ENCODE measurements at places on chromosomes 1 and 21.

DNA sequence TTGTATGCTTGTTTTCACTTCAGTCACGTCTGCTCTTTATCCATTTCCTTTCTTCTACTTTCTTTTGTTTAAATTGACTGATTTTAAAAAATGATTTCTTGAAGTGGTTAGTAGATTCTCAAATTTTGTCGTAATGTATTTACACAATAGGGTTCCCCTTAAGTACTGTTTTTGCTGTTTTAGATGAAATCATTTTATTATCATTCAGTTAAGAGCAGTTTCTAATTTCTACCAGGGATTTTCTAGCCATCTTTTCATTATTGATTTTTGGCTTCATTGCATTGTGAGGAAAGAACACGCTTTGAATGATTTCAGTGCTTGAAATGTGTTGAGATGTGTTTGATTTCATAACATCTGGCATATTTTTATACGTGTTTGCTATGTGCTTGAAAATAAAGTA lies 27.0 kb downstream of the ST6GALNAC3 start:
- DNase-seq, result no peak

GRCh38 chr1:238409932-238410331 lies 519.2 kb upstream of the ZP4 start:
- no peak for DNase-seq

GRCh38 chr1:210657806-210658205 lies 329.1 kb downstream of the HHAT start:
- DNase-seq, result peak; percentile 92

GRCh38 chr1:119048624-119049404 lies 60.7 kb upstream of the TBX15 start:
- no peak for DNase-seq

DNA sequence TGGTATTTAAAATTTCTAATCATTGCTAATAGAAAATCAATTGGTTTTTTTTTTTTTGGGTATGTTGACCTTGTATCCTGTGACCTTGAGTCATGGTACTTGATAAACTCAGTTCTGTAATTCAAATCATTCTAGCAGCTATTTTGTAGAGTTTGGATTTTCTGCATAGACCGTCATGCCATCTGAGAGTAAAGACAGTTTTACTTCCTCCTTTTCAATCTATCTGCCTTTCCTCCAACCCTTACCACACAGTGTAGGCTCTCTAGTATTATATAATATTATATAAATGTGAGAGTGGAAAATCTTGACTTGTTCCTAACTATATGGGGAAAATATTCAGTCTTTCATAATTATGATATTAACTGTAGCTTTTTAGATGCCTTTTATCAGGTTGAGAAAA lies 7.0 kb downstream of the TDRD5 start:
- DNase-seq, result no peak

DNA sequence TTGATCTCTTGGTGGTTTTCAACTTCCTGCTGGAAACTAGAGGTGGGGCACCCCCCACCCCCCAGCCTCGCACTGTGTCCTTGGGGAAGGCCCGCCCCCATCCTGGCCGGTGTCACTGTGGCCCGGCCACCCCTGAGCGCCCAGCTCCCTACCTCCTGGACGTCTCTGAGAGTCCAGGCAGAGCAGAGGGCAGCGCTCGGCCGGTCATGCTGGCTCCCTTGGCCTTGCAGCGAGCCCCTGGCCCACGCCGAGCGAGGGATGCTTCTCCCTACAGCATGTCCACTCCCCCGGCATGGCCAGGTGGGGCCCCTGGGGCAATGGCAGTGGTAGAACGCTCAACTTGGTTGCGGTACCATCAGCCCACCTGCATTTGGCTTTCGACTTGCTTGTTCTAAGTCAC lies 28.7 kb upstream of the TRAPPC10 start:
- no peak for DNase-seq

DNA sequence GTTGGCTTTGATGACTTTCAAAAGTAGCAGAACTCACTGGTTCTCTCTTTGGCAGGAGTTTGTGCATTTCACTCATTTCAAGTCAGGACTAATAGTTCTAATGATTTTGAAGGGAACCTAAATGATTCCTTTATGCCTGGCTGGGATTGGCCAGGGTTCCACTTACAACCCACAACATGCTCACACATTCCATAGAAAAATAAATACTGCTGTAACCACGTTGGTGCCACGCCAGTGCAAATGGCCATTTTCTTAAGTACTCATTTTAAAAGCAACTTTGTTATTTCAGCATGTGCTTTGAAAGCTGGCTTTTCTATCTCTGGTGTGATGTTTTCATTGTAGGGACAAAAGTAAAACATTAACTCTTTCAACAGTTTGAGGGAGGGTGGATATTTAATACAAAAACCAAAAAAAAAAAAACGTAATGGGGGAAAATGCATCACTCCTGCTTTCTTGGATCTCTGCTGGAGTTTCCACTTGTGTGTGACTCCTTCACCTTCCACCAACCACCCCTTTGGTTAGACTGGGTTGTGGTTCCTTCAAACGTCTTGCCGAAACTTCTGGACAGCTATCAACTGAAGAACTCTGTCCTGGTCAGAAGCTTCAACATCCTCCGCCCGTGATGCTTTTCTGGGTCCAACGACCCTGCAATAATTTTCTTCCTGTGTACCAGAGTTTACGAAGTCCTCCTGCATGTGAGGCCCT lies 300.4 kb upstream of the RUNX1 start:
- no peak for DNase-seq

DNA sequence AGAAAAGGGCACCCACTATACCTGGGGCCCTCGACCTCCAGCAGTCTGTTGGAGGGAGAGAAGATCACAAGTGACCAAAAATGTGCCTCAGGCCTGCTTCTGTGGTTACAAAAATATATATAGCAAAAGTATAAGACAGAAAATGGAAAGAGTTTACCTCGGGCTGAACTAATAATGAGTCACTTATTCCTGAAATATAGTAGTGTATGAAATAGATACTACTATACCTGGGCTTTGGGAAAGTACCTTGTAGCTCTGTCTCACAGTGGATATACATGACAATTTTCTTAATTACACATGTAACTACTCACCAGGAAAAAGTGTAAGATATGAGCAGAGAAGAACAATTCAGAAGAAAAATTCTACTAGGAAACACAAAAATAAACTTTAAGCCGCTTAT lies 7.3 kb upstream of the APCS start:
- DNase-seq, result no peak

- DNase-seq, result no peak
Measured at GRCh38 chr1:101496109-101496508, 259.3 kb downstream of the S1PR1 start.

GRCh38 chr1:163670989-163671757 lies 349.4 kb downstream of the NUF2 start:
- DNase-seq, result no peak

GRCh38 chr1:246482805-246483568 lies 24.1 kb downstream of the SMYD3 start:
- DNase-seq, result peak; percentile 3

DNA sequence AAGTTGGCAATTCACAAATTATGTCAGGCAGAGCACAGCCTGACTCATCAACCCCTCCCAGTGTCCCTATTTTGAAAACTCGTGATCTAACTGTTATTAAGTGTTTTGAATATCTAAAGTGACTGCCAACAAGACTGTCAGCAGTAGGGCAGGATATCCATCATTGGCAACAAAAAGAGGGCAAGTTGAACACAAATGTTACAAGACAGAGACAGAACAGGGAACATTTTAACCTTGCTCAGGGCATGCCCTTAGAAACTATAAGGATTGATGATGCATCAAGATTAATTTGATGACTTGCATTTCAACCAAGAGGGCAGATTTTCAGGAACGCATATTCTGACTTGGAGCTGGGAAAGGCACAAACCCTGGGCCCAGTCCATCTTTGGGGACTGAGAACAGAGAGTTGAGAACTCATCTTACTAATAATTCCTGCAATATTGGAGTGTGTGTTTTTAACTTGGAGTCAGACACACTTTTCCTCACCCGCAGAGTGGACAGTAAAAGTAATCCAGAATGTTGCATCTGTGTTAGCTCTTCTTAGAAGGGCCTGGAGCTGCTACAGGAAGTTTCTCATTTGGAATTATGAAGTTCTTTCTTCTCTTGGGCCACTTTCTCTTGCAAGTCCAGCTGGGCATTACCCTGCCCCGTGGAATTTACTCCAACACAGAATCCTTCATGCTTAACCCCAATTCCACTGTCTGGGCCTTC lies 317.2 kb downstream of the LTN1 start:
- peak; percentile 15 for DNase-seq

- no peak for DNase-seq
Measured at GRCh38 chr1:48200166-48200900, 22.2 kb upstream of the SLC5A9 start.

GRCh38 chr1:21149855-21150432 lies 26.8 kb downstream of the EIF4G3 start:
- DNase-seq, result peak; percentile 77

- peak; percentile 94 for DNase-seq
Measured at GRCh38 chr1:32939655-32940371, 24.8 kb downstream of the RNF19B start.

- DNase-seq, result no peak
Measured at GRCh38 chr1:229970714-229971113, 96.3 kb upstream of the GALNT2 start.

DNA sequence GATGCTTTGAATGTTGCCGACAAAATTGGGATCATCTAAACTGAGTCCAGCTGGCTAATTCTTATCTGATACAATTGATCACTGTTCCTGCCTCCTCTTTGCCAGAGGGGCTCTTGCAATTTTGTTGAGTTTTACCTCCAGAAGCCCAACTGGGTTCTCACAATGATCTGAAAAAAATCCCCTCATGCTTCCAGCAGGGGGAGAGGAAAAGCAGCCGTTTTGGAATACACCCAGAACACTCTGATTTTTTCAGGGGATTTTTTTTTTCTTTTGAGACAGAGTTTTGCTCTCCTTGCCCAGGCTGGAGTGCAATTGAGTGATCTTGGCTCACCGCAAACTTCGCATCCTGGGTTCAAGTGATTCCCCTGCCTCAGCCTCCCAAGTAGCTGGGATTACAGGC lies 13.9 kb upstream of the RERE start:
- no peak for DNase-seq

GRCh38 chr1:153515504-153516394 lies 20.0 kb downstream of the S100A6 start:
- no peak for DNase-seq

DNA sequence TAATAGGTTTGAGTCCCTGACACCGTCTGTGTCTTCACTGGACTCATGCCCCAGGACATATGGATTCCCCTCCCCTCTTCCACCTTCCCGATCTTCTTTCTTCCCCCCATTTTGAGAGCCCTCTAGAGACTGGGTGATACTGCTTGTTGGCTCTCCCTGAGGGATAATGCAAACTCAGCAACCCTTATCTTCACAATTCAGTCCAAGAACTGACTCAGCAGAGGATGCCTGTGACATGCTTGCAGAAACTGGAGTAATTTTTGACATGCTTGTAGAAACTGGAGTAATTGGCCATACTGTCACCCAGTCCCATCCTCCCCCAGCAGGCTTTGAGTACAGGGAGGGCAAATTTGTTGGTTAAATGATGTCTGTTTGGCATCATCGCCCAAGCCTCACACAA lies 127.6 kb upstream of the CTTNBP2NL start:
- no peak for DNase-seq

DNA sequence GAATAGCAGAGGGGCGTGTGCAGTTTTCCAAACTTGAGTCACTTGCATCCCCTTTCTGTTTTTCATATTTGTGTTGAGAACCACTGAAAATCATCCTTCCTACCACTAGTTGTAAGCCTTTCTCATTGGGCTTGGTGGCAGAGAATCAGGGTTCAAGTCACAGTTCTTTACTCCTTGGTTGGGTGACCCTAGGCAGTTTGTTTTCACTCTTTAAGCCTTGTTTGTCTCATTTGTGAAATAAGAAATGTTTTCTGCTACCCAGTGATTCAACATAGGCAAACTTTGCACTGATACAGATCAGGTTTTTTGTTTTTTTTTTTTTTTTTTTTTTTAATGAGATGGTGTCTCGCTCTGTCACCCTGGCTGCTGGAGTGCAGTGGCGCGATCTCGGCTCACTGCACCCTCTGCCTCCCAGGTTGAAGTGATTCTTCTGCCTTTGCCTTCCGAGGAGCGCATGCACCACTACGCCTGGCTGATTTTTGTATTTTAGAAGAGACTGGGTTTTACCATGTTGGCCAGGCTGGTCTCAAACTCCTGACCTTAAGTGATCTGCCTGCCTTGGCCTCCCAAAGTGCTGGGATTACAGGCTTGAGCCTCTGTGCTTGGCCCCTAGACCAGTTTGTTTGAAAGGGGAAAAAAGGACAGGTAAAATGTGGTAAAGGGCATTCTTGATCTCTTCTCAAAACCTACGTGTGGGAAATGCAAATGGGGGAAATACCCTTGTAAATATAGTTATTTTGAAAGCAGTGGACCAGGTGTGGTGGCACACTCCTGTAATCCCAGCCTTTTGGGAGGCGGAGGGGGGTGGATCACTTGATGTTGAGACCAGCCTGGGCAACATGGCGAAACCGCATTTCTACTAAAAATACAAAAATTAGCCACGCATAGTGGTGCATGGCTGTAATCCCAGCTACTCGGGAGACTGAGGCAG lies 3.2 kb downstream of the CLIC4 start:
- DNase-seq, result no peak

GRCh38 chr1:201112926-201113325 lies 700 bp upstream of the CACNA1S start:
- DNase-seq, result no peak

DNA sequence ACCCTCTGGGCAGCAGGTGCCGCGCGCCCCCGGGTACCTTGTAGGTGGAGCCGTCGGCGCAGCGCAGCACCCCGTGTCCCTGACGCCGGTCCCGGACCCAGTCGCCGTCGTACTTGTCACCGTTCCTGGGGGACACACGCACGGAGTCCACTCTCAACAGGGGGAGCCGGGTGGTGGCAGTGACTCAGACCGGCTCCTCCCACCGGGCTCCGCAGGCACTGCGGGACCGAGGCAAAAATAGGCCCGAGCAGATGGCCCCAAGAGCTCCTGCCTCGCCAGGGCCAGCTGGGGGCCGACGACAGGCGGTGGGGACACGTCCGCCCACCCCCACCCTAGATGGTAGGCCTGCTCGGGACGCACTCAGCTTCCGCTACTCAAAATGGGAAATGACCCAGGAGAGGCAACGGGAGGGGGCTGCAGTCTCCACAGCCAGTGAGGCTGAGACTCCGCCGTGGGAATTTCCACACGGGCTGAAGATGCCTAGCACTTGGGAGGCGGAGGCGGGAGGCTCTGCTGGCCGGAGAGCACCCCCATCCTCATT lies 6.3 kb downstream of the MORN1 start:
- DNase-seq, result no peak

- DNase-seq, result peak; percentile 64
Measured at GRCh38 chr1:23177438-23178380, 9.1 kb upstream of the LUZP1 start.
